ENCODE measurements at places on chromosomes 4 and X.

GRCh38 chr4:85028910-85029309 is 62.4 kb upstream of the WDFY3 start:
- peaks cover under 1% of the 10 kb centered on the region for H3K27me3 ChIP-seq
- no peak for DNase-seq
- H3K4me3 ChIP-seq = no peak overlapping the region

- peaks cover 4% of the 10 kb centered on the region for H3K36me3 ChIP-seq
- H3K27me3 ChIP-seq = peaks cover 7% of the 10 kb centered on the region
- H3K27ac ChIP-seq = no peak overlapping the region
- H3K4me1 ChIP-seq = peaks cover 16% of the 10 kb centered on the region
- H3K4me3 ChIP-seq = no peak overlapping the region
These were observed 75.6 kb downstream of the ACOX3 start for GRCh38 chr4:8364848-8365350.

GRCh38 chrX:32520789-32521188 is 690.6 kb downstream of the DMD start:
- no peaks in the 10 kb centered on the region for H3K4me1 ChIP-seq
- H3K27ac ChIP-seq = no peak overlapping the region
- DNase-seq = no peak
- H3K27me3 ChIP-seq = no peaks in the 10 kb centered on the region
- no peak overlapping the region for H3K4me3 ChIP-seq
- H3K36me3 ChIP-seq = no peaks in the 10 kb centered on the region

- peaks cover 32% of the 10 kb centered on the region for H3K4me1 ChIP-seq
- H3K27me3 ChIP-seq = no peaks in the 10 kb centered on the region
- no peak for DNase-seq
- no peak overlapping the region for H3K27ac ChIP-seq
- no peak overlapping the region for H3K4me3 ChIP-seq
These were observed 207.3 kb downstream of the MID1IP1 start for GRCh38 chrX:39008549-39008948.

GRCh38 chr4:185246453-185246852 is 37.1 kb downstream of the SNX25 start:
- no peak overlapping the region for H3K4me3 ChIP-seq
- DNase-seq = no peak
- no peaks in the 10 kb centered on the region for H3K27me3 ChIP-seq
- H3K4me1 ChIP-seq = peaks cover 50% of the 10 kb centered on the region
- H3K27ac ChIP-seq = peak overlapping the region; percentile 5
- peaks cover 17% of the 10 kb centered on the region for H3K36me3 ChIP-seq

GRCh38 chr4:26412381-26413372 is 77.6 kb downstream of the CCKAR start:
- H3K27me3 ChIP-seq = no peaks in the 10 kb centered on the region
- no peak for DNase-seq
- H3K4me1 ChIP-seq = peaks cover 24% of the 10 kb centered on the region
- H3K27ac ChIP-seq = no peak overlapping the region

- H3K27me3 ChIP-seq = peaks cover 21% of the 10 kb centered on the region
- no peak overlapping the region for H3K27ac ChIP-seq
- no peak for DNase-seq
- no peak overlapping the region for H3K4me3 ChIP-seq
- H3K4me1 ChIP-seq = no peaks in the 10 kb centered on the region
These were observed 23.1 kb upstream of the DHRSX start for GRCh38 chrX:2523911-2524310.
